Transverse colon (tissue), 4 donors: ENCODE measurements at places on chromosomes 3 and 15. TPM values are rescaled to one million over a fixed set of nuclear protein-coding genes. Genes with fewer than 3 reads are reported as not detected.
A peak's percentile ranks its signal among the peaks of the same experiment; 100 is the strongest.

The DUOXA2 gene
- not detected for total RNA-seq

The CCDC191 gene
- total RNA-seq = 8.7 TPM

The FBXL22 gene
- 28.1 TPM for total RNA-seq

GRCh38 chr3:46934072-46934471 lies 42.5 kb downstream of the CCDC12 start:
- H3K4me3 ChIP-seq = no peak overlapping the region
- H3K27ac ChIP-seq = peak overlapping the region; percentile 83
- peaks cover 75% of the 10 kb centered on the region for H3K4me1 ChIP-seq
- DNase-seq = no peak

- H3K4me1 ChIP-seq = no peaks in the 10 kb centered on the region
- DNase-seq = no peak
- no peak overlapping the region for H3K27ac ChIP-seq
- no peaks in the 10 kb centered on the region for H3K36me3 ChIP-seq
- no peak overlapping the region for H3K4me3 ChIP-seq
Observed at GRCh38 chr3:172023915-172024314, 15.5 kb upstream of the FNDC3B start.

- H3K27ac ChIP-seq = no peak overlapping the region
- no peaks in the 10 kb centered on the region for H3K36me3 ChIP-seq
- H3K4me3 ChIP-seq = no peak overlapping the region
- H3K4me1 ChIP-seq = no peaks in the 10 kb centered on the region
- H3K27me3 ChIP-seq = no peaks in the 10 kb centered on the region
Observed at GRCh38 chr3:139104062-139104461, 59.4 kb upstream of the PRR23C start.

GRCh38 chr3:39133093-39133490 lies 20.3 kb downstream of the CSRNP1 start:
- DNase-seq = no peak
- H3K27ac ChIP-seq = no peak overlapping the region
- no peak overlapping the region for H3K4me3 ChIP-seq
- H3K4me1 ChIP-seq = no peaks in the 10 kb centered on the region
- no peaks in the 10 kb centered on the region for H3K36me3 ChIP-seq
- H3K27me3 ChIP-seq = no peaks in the 10 kb centered on the region

DNA sequence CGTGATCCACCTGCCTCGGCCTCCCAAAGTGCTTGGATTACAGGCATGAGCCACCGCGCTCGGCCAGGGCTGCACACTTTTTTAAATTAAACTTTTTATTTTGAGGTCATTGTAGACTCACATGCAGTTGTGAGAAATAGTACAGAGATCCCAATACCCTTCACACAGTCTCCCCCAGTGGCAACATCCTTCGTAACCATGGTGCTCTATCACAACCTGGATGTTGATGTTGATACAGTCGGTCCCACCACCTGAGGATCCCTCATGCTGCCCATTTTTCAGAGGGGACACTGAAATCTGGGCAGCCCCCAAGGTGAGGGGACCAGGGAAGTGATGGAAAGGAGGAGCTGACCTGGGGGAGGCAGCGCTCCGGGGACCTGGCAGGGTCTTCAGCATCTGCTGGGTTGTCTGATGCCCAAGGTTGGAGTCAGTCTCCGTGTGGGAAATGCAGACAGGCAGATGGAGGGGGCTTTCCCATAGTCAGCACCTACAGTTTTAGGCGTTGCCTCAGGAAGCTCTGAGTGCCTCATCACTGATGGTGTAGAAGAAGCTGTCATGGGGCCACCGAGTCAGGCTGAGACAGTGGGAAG lies 17.1 kb downstream of the FAH start:
- no peaks in the 10 kb centered on the region for H3K36me3 ChIP-seq
- H3K27ac ChIP-seq = no peak overlapping the region
- no peaks in the 10 kb centered on the region for H3K27me3 ChIP-seq
- no peaks in the 10 kb centered on the region for H3K4me1 ChIP-seq
- H3K4me3 ChIP-seq = no peak overlapping the region

DNA sequence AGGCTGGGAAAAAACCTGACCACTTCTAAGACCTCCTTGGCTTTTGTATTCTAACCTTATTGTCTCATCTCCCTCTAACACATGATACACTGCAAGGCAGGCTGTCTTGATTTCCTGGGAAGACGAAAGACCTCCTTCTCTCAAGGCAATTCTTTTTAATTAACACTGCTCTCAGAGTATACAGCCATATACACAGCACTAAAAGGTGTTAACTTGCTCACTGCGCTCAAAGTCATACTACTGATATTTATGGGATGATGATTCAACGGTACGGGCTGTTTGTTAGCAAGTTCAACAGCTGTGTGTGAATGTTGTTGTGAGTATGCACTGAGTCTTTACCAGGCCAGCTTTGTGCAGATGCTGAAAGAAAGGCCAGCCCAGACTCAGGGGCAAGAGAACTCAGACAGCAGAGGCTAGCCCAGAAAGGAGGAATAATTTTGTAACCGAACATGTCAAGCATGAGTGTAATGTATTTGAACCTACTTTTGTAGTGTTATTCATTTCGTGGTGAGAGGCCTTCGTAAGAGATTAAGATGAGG lies 229.9 kb downstream of the IL5RA start:
- no peaks in the 10 kb centered on the region for H3K27me3 ChIP-seq
- H3K36me3 ChIP-seq = no peaks in the 10 kb centered on the region
- DNase-seq = no peak
- H3K4me3 ChIP-seq = no peak overlapping the region
